ENCODE measurements at places on chromosomes 7 and 10.

DNA sequence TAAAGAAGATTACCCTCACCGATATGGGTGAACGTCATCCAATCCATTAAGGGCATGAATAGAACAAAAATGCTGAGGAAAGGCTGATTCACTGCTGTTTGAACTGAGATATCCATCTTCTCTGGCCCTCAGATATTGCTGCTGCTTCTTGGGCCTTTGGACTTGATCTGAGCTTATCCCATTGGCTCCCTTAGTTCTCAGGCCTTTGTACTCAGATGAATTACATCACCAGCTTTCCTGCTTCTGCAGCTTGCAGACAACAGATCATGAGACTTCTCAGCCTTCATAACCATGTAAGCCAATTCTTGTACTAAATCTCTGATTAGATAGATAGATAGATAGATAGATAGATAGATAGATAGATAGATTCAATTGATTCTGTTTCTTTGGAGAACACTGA is 40.2 kb downstream of the CYCS start:
- DNase-seq, result no peak

GRCh38 chr7:79770063-79770462 is 316.6 kb upstream of the MAGI2 start:
- no peak for DNase-seq

DNA sequence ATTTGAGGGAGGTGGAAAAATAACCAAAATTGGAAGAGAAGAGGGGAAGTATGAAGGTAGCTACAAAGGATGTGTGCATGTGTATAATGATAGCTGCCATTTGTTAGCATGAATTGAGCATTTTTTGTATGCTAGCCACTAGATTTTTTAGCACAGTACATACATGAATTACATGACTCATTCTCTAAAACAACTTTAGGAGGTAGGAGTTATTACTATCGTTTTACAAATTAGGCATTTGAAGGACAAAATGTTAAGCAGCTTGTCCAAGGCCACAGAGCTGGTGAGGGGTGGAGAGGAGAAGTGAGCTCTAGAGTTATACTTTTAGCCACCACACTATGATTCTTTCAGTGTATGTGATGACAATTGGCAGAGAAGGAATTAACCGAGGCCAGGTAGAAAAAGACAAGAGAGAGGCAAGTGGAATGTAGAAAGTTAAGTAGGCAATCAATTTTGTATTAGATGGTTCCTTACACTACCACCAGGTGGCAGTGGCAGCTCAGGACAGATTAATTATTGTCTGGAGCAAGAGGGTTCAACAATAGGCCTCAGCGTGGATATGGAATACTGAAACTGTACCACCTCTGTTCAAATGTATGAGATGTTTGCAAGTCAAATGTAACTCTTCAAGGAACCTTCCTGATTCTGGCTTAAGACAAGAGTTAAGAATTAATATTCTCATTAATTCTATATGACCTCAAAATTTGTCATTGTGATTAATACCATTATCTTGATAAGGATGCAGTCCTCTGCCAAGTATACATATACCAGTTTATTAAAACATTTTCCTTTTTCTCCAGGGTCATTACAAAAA is 128.0 kb downstream of the MBL2 start:
- no peak for DNase-seq

DNA sequence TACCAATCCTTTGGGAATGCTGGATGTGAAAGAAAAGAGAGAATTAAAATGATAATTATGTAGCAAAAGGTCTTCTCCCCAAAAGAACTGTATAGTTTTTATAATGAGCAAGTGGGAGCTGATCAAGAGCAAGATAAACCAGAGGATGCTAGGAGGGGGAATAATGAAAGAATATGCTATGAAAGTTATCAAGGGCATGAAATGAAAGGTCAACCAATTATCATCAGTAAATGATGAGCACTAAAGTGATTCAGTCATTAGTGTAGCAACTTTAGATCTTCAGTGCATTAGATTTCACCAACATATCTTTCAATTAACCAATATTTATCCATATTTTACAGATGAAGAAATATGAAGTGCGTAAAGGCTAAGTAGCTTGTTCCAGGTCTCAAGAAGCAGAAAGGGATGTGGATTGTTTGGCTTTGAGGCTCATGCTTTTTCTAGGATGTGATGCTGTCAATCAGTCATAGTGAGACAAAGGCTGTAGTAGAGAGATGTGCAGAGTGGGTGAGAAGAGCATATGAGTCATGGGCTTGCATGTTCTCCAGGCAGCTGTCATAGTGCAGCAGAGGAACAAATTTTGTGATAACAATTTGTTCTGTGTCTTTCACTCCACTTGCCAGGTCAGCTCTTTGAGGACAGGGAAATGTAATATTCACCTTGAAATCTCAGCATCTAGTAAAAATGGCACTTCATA is 5.7 kb upstream of the OR2F2 start:
- DNase-seq, result no peak

DNA sequence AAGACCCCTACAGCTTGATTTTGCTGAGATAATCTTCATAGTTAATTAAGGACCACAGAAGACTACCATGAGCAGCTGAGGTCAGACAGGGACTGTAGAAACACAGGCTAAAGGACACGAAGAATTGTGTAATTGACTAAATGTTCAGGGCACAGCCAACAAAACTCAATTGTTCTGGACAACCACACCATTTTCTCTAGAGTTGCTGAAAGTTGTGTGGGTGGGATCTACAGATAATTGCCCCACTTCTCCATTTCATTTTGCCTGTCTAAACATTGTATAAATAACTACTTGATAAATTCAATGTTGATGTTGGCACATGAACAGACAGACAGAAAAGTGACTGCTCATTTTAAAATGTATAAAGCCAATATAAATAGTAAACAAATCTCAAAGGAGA is 39.0 kb upstream of the SLC16A12 start:
- DNase-seq, result no peak

DNA sequence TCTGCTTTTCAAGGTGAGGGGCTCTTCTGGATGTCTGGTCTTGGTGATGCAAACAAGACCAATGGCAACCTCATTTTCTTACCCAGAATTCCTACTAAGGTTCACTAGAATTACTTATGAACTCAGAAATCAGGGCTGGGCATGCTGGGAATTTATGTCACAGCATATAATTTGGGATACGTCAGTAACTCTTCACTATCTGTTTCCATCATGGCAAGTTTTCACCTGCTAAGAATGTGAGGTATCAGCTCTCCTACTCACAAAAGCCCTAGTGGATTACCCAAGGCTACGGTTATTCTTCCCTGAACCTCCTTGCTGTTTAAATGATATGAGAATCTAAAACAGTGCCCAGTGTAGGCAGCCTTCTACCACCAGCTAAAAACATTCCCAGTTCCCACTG is 53.1 kb downstream of the PNLIPRP2 start:
- no peak for DNase-seq

Data from esophagus squamous epithelium (tissue), 5 donors.